Uterus (tissue), 4 donors: ENCODE measurements at places on chromosomes 5 and 9.

GRCh38 chr9:24071716-24072115, 245.7 kb upstream of the ELAVL2 start:
- H3K36me3 ChIP-seq: no peaks in the 10 kb centered on the region
- H3K27ac ChIP-seq: no peak overlapping the region

DNA sequence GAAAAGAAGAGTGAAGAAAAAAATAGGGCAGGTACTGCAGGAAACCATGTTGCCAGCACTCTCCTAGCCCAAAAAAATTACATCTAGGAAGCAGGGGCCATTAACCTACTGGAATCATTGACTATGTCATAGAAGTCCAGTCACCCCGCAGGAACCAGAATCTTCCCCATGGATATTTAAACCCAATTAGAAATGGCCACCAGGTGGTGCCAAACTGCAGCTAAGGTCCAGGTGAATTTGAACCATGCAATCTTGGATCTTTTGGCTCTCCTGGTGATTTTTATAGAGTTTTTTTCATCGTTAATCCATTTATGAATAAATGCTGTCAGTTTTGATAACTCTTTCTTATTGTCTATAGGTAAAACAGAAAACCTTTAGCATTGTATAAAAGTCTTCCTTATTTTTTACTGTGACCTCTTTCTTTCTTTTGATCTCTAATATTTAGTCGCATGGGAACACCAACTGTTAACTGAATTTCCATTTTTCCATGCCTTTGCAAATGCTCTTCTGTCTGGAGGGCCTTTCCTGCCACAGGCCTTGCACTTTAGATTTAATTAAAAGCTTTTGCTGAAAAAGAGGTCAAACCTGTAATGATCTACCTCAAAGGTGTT, 147.5 kb upstream of the FGF10 start:
- no peaks in the 10 kb centered on the region for H3K4me1 ChIP-seq
- H3K4me3 ChIP-seq: no peak overlapping the region
- H3K27ac ChIP-seq: no peak overlapping the region
- DNase-seq: no peak
- H3K36me3 ChIP-seq: no peaks in the 10 kb centered on the region

- no peaks in the 10 kb centered on the region for H3K36me3 ChIP-seq
- no peaks in the 10 kb centered on the region for H3K4me1 ChIP-seq
- no peak overlapping the region for H3K27ac ChIP-seq
- no peaks in the 10 kb centered on the region for H3K27me3 ChIP-seq
Observed at GRCh38 chr5:37940931-37941623, 101.2 kb upstream of the GDNF start.

DNA sequence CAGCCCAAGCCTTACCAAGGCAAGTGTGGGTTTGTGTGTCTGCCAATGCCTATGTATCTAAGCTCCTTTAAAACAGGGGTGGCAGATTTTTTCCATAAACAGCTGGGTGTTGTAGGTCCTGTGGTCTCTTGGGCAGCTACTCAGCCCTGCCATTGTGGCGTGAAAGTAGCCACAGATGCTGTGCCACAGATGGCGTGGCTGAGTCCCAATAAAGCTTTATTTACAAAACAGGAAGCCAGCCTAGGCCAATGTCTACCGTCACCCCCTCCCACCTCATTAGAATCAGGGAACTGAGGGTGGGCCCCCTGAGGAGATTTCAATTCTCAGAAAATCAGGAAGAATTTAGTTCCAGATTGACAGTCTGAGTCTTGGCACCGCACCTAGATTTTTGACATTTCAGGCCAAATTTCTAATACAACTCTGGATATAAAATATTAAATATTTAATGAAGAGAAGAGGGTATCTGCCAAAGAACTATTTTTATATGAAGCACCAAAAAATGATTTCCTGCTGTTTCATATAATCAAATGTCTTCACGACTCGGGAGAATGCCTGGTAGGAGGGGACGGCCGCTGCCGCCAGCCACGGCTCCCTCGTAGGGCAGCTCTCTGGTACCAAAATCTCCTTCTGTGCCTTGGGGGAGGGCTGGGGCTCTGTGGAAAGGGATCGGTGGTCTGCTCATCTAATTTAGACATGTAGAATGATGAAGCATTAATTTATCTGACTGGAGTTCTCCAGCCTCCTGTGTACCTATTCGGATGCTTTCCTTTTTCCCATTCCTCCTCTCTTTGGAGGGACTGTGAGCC, 420.9 kb downstream of the IRX2 start:
- H3K27ac ChIP-seq: no peak overlapping the region
- H3K4me3 ChIP-seq: no peak overlapping the region
- H3K36me3 ChIP-seq: no peaks in the 10 kb centered on the region
- DNase-seq: no peak
- no peaks in the 10 kb centered on the region for H3K27me3 ChIP-seq

DNA sequence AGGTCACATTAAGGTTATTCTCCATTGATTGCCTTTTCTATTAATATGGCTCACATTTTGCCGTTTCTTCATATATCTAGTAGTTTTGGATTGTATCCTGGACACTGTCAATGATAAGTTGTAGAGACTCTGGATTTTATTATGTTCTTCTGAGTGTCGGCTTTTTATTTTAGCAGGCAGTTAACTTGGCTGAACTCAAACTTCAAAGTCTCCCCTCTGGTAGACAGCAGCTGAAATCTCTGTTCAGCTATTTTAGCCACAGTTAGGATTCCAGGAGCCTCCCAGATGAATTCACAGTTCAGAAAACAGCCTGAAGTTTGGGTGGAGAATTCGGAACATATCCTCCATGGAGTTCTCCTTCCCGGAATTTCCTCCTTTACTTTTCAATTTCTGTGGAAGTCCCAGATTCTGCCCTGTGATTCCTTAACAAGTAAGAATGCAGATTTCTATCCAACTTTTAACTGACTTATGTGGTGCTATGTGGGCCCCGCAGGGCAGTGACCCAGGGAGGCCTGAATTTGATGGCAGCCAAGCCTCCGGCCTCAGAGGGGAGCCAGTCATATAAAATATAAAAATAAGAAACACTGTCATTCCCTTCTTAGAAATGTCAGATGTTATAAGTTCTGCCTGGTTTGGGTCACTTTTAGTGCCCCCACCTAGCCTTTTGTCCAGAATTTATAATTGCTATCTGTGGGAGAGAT, 39.3 kb upstream of the MVB12B start:
- H3K36me3 ChIP-seq: no peaks in the 10 kb centered on the region
- H3K4me3 ChIP-seq: no peak overlapping the region
- no peaks in the 10 kb centered on the region for H3K27me3 ChIP-seq
- DNase-seq: no peak
- H3K4me1 ChIP-seq: no peaks in the 10 kb centered on the region

GRCh38 chr5:155746367-155747038, 580.5 kb upstream of the SGCD start:
- H3K36me3 ChIP-seq: no peaks in the 10 kb centered on the region
- no peaks in the 10 kb centered on the region for H3K4me1 ChIP-seq
- DNase-seq: no peak
- H3K27ac ChIP-seq: no peak overlapping the region

- no peak for DNase-seq
- H3K4me1 ChIP-seq: no peaks in the 10 kb centered on the region
- H3K27me3 ChIP-seq: no peaks in the 10 kb centered on the region
- H3K4me3 ChIP-seq: no peak overlapping the region
Observed at GRCh38 chr9:107712390-107712789, 222.8 kb upstream of the KLF4 start.

DNA sequence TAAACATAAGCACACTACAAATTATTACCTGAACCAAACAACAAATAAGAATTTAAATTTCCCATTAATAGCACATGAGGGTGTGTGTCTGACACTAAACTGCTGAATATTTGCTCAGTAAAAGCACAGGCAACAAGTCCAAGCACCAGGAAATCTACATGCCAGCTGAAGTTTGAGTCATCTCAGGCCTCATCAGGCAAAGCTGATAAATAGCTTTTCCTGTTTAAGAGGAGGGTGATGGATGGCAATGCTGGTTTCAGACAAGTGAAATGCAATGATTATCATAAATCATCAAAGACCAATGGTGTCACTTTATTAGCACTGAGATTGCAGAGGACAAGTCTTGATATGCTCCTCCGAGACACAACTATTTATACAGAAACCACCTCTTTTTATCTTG, 1668.0 kb upstream of the C9orf72 start:
- no peak overlapping the region for H3K4me3 ChIP-seq
- H3K4me1 ChIP-seq: no peaks in the 10 kb centered on the region
- no peak for DNase-seq
- no peaks in the 10 kb centered on the region for H3K27me3 ChIP-seq
- H3K36me3 ChIP-seq: no peaks in the 10 kb centered on the region

DNA sequence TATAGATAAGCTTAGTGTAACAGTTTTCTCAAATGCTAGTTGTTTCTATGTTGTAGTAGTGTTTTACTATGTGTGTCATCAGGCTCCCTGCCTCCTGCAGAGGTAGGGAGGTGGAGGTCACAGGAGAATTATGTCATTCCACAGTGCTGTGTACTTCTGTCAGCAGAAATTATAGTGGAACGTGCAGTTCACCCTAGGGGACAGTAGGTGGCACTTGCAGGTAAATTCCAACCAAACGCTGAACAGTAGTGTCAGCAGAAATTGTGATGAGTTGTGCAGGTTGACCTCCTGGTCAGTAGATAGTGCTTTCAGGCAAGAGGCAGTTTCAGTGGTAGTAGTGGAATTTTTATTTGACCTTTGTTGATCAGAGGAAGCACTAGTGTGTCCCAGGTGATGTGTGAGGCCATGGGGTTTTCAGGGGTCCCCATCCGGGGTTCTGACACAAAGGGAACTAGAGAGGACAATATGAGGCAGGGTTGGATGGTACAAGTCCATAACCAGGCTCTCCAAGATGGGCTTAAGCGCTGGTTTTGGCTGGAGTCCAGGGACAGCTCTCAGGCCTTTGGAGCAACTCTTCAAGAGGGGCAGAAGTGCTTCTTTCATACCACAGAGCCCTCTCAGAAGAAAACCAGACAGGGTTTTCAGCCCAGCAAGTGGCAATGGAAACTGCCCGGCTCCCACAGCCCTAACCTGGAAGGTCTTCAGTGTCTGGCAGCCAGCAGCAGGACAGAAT, 402.9 kb downstream of the CYLC2 start:
- no peaks in the 10 kb centered on the region for H3K4me1 ChIP-seq
- H3K4me3 ChIP-seq: no peak overlapping the region
- H3K27ac ChIP-seq: no peak overlapping the region
- no peaks in the 10 kb centered on the region for H3K27me3 ChIP-seq
- DNase-seq: no peak
- no peaks in the 10 kb centered on the region for H3K36me3 ChIP-seq
